A549 treated with Mapracorat at 1 μM for 4 hours (cell line): ENCODE measurements at places on chromosomes 7 and 10. TPM values are rescaled to one million over a fixed set of nuclear protein-coding genes. Genes with fewer than 3 reads are reported as not detected.

Gene FAM221A
- 0.20 to 0.71 TPM (median 0.46 TPM) in 5 replicates for total RNA-seq

Gene WEE2
- total RNA-seq, result not detected in 5 replicates

Gene ACTR3C
- 0.02 to 0.22 TPM in 2 of 5 replicates, not detected in the others for total RNA-seq

Gene TFPI2
- total RNA-seq, result 211 to 268 TPM (median 230 TPM) in 5 replicates

Gene FAM20C
- 33.8 to 48.3 TPM (median 45.2 TPM) in 5 replicates for total RNA-seq

Gene AMPH
- total RNA-seq, result 0.05 to 0.13 TPM (median 0.11 TPM) in 4 of 5 replicates, not detected in the other

Gene CCDC146
- 0.48 to 0.84 TPM (median 0.50 TPM) in 5 replicates for total RNA-seq

Gene VENTX
- total RNA-seq, result not detected in 5 replicates

Gene ACSM6
- not detected in 5 replicates for total RNA-seq

Gene AKR1C8
- total RNA-seq, result 0.14 to 0.27 TPM in 2 of 5 replicates, not detected in the others

Gene SUN3
- 0.19 TPM in 1 of 5 replicates, not detected in the others for total RNA-seq

Gene VSIR
- 26.3 to 38.8 TPM (median 33.7 TPM) in 5 replicates for total RNA-seq

Gene NPY4R2
- total RNA-seq, result 12.9 to 28.4 TPM (median 24.8 TPM) in 5 replicates

Gene TLL2
- total RNA-seq, result 0.06 to 0.15 TPM (median 0.12 TPM) in 5 replicates

Gene CHN2
- 0.05 to 0.35 TPM (median 0.27 TPM) in 4 of 5 replicates, not detected in the other for total RNA-seq

Gene KCND2
- not detected in 5 replicates for total RNA-seq

Gene VWDE
- total RNA-seq, result 0.28 to 1.4 TPM (median 0.58 TPM) in 5 replicates

Gene ZNF503
- total RNA-seq, result 6.6 to 10.4 TPM (median 9.6 TPM) in 5 replicates

Gene SP4
- total RNA-seq, result 0.83 to 1.4 TPM (median 0.94 TPM) in 5 replicates

Gene RNF133
- total RNA-seq, result not detected in 5 replicates

Gene PTEN
- total RNA-seq, result 38.9 to 48.7 TPM (median 39.8 TPM) in 5 replicates

Gene RNF148
- not detected in 5 replicates for total RNA-seq

Gene HECTD2
- 3.2 to 4.2 TPM (median 3.6 TPM) in 5 replicates for total RNA-seq

Gene CFTR
- not detected in 5 replicates for total RNA-seq

Gene CYP3A5
- total RNA-seq, result 0.99 to 1.9 TPM (median 1.2 TPM) in 5 replicates

Gene SLC39A12
- not detected in 5 replicates for total RNA-seq

Gene ANKRD30A
- total RNA-seq, result 0.39 to 1.2 TPM (median 1.1 TPM) in 5 replicates

Gene SPDYE3
- not detected in 5 replicates for total RNA-seq

Gene TMEM178B
- 1.3 to 1.9 TPM (median 1.5 TPM) in 5 replicates for total RNA-seq

Gene SLC26A5
- not detected in 5 replicates for total RNA-seq

Gene EPO
- 0.10 to 0.12 TPM in 2 of 5 replicates, not detected in the others for total RNA-seq

Gene CAMK1D
- 6.7 to 9.4 TPM (median 8.8 TPM) in 5 replicates for total RNA-seq

Gene ADCY1
- total RNA-seq, result 1.9 to 2.9 TPM (median 2.1 TPM) in 5 replicates

Gene OR2A5
- not detected in 5 replicates for total RNA-seq

Gene STOX1
- 0.33 to 0.86 TPM (median 0.60 TPM) in 5 replicates for total RNA-seq

Gene ZNF680
- total RNA-seq, result 1.3 to 2.3 TPM (median 2.0 TPM) in 5 replicates

Gene PRR15
- total RNA-seq, result 3.7 to 4.1 TPM (median 3.8 TPM) in 5 replicates

Gene PRPS1L1
- total RNA-seq, result not detected in 5 replicates

Gene LUC7L2
- 33.0 to 39.1 TPM (median 37.5 TPM) in 5 replicates for total RNA-seq

Gene GIMAP1
- total RNA-seq, result not detected in 5 replicates

Gene EIF4H
- 298 to 323 TPM (median 306 TPM) in 5 replicates for total RNA-seq

Gene GSTO2
- total RNA-seq, result 1.3 to 2.5 TPM (median 2.3 TPM) in 5 replicates

Gene KLLN
- 0.41 to 0.66 TPM (median 0.49 TPM) in 5 replicates for total RNA-seq

Gene KCNMA1
- 40.3 to 86.3 TPM (median 68.8 TPM) in 5 replicates for total RNA-seq

Gene TRA2A
- 67.5 to 76.6 TPM (median 75.0 TPM) in 5 replicates for total RNA-seq

Gene VKORC1L1
- 23.2 to 32.6 TPM (median 30.9 TPM) in 5 replicates for total RNA-seq

Gene JAKMIP3
- 0.95 to 1.2 TPM (median 1.1 TPM) in 5 replicates for total RNA-seq

Gene MPP7
- 0.06 to 0.29 TPM (median 0.23 TPM) in 5 replicates for total RNA-seq

Gene POM121C
- total RNA-seq, result 30.4 to 43.0 TPM (median 37.6 TPM) in 5 replicates

Gene OR2F1
- total RNA-seq, result not detected in 5 replicates
